ENCODE measurements at places on chromosomes 16 and 17. TPM values are rescaled to one million over a fixed set of nuclear protein-coding genes. Genes with fewer than 3 reads are reported as not detected.

GRCh38 chr16:65306722-65307121, 184.9 kb upstream of the CDH11 start:
- no peak for DNase-seq

DNA sequence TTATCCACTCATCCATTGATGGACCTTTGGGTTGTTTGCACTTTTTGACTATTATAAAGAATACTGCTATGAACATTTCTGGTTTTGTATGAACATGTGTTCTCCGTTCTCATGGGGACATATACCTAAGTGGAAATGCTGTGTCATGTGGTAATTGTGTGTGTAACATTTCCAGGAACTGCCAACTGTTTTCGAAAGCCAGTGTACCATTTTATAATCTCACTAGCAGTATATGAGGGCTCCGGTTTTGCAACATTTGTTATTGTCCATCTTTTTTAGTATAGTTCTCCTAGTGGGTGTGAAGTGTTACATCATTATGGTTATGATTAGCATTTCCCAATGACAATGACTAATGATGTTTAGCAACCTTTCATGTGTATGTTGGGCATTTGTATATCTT, 5.1 kb upstream of the TRIM25 start:
- no peak for DNase-seq

GRCh38 chr16:8872071-8872470, 3.3 kb upstream of the CARHSP1 start:
- no peak for DNase-seq

GRCh38 chr17:13931111-13931526, 138.2 kb upstream of the COX10 start:
- DNase-seq, result no peak

- no peak for DNase-seq
Observed at GRCh38 chr16:86893506-86893905, 315.2 kb downstream of the FOXL1 start.

SRSF2 gene
- 367 TPM for total RNA-seq

DNA sequence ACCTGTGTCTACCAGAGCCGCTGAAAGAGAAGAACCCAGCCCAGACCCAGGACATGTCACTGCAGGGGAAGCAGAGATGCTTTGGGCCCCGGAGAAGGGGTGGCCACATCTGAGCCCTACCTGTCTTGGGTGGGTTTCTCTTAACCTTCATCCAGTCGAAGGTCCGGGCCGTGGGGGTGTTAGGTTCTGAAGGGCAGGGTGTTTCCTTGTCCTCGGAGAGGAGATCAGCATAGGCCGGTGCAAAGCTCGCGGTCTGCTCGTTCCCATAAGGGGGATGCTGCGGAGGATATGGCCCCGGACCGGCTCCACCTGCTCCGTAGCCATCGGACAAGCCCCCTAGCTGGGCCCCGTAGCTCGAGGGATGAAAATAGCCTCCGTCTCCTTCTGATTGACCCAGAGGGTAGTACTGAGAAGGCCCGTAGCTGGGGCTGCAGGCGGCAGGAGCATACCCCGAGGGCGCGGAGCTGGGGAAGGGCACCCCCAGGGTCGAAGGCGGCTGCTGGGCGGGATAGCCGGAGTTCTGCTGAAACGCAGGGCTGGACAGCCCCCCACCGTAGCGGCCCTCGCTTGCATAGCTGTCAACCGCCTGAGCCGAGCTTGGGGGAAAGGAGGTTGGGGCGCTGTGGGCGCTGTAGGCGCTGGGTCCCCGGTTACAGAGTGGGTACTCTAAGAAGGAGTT, 464 bp downstream of the HOXB1 start:
- no peak for DNase-seq

CORO6 gene
- total RNA-seq, result 4.1 TPM

DNA sequence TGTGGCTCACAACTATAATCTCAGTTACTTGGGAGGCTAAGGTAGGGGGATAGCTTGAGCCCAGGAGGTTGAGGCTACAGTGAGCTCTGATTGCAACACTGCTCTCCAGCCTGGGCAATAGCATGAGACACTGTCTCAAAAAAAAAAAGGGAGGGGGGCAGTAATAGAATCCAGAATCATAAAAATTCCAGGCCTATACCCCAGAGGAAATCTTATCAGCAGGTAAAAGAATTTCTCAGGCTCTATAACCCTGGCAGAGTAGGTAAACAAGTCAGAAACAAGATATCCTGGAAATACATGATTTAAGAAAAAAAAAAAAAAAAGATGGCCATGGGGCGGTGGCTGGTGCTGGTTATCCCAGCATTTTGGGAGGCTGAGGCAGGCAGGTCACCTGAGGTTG, 12.9 kb downstream of the SPAG9 start:
- DNase-seq, result no peak

CAPN15 gene
- 77.0 TPM for total RNA-seq

Measured in activated B cell treated with CpG ODN at 0.5 μM for 24 hours (primary cell).